ENCODE measurements at places on chromosomes 13 and 19.
A peak's percentile ranks its signal among the peaks of the same experiment; 100 is the strongest.

DNA sequence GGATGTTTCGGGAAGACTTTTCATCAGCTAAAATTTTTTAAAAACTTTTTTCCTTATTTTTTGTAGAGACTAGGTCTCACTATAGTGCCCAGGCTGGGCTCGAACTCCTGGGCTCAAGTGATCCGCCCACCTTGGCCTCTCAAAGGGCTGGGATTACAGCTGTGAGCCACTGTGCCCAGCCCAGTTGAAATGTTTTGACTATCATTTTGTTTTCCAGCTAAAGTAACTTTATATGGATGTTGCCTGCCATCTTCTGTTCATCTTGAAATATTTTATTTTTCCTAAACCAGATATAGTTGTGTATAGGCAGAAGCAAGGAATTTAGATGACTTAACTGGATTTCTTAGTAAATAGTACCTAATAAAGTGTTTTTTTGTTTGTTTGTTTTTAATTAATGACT lies 7.0 kb downstream of the CAB39L start:
- DNase-seq: no peak

DNA sequence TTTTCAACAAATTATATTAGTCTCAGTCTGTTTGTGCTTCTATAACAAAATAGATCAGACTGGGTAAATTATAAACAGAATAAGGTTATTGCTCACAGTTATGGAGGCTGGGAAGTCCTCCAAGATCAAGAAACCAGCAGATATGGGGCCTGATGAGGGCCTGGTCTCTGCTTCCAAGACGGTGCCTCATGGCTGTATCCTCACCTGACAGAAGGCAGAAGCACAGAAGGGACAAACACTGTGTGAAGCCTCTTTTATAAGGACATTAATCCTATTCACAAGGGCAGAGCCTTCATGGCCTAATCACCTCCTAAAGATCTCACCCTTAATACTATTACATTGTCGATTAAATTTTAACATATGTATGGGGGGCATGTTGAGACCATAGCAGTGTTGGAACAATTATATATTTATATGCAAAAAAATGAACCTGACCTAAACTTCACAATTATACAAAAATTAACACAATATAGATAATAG lies 12.7 kb downstream of the F10 start:
- DNase-seq: no peak

DNA sequence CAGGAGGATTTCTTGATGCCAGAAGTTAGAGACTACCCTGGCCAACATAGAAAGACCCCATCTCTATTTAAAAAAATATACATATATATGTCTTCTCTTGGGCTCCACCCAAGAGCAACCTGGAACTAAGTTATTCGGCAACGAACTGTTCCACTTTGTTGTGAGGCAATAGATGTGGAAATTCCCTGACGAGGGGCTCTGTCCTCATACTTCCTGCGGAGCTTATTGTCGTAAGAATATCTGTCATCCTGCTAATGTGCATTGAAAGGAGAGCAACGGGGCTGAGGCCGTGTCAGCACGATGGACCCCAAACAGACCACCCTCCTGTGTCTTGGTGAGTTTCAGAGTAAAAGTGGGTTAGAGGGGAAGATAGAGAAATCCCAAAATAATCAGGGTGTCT lies at the start of gene FCAR:
TSS of gene FCAR (plus strand) at position 246 of the 400 bp plus-strand sequence. CDS start at position 301, 55 bp downstream.
- no peak for DNase-seq

GRCh38 chr13:41060082-41060723 lies 1.1 kb upstream of the WBP4 start:
- peak; percentile 30 for DNase-seq

GRCh38 chr19:50693064-50693975 lies 26.3 kb downstream of the SHANK1 start:
- no peak for DNase-seq

DNA sequence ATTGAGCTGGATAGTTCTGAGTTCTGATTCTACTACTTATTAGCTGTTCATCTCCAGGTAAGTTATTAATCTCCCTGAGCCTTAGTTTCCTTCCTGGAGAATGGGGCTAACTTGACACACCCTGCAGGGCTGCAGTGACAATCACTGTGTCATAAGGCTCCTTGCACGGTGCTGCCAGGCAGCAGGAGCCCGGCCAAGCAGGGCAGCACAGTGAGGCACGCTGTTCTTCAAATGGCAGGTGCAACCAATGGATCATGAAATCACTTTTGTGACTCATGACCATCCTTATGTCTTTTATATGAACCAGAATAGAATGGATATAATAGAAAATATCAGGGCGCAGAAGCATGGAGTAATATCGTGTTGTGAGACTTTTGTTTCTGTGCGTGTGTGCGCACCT lies 242.6 kb downstream of the ABCC4 start:
- no peak for DNase-seq

- DNase-seq: no peak
Measured at GRCh38 chr19:17347361-17347760, 10.0 kb downstream of the GTPBP3 start.

DNA sequence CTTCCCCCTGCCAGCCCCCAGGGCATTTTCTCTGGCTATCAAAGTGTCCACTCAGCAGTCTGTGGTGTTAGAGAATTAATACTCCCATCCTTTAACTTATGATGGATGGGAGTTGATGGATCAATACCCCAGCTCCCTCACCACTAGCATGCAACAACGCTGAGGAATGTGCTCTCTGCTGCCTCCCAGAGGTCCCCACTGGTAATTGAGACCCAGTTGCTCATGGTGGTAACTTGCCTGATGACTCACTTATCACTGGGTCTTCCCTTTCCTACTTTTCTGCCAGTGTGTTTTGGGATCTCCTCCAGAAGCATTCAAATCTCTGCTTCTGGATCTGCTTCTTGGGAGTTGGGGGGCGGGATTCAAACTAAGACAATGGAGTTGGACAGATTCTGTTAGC lies 20.3 kb upstream of the CACNA1A start:
- no peak for DNase-seq

DNA sequence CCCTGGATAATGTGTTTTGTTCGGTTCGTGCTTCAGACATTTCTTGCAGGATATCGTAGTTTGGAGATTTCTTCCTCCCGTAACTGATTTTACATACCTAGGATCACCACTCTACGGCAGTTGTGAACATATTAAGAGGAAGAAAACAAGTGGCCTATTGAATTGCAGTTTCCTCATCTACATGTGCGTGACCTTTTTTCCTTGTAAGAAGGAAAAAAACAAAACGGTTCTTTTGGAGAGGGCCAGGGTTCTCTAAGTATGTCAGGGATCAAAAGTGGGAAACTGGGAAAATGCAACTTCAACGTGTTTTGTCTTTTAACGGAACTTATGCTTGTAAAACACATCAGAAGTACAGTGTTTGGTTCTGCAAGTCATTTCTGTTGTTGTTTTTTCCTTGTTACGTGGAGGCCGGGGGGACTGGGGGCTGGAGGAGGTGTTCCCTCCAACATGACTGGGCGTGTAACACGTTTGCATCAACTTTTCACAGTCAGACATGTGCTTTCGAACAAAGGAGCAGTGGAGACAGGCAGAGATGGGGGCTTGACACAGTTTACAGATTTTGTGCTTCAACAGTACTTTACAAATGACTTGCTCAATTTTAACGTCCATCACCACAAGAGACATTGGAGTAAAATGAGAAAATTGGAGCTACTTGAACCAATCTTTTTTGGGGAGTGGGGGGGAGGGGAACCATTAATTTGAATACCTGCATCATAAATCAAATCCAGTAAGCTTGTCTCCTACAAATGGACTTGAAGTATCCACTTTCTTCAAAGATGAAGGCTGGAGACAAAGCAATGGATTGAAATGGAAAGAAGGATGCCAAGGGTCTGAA lies 3.8 kb downstream of the ZC3H4 start:
- no peak for DNase-seq

DNA sequence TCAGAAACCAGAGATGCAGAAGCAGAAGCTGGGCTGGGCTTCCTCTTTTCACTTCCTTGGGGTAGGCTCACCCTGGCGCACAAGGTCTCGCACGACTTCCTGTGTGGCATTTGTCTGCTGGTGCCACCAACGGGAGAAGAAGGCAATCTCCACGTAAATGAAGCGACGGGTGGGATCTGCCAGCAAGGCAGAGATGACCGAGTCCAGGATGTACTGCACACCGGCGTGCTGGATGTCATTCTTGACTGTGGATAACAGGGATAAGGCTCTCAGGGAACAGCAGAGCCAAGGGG lies 1.3 kb downstream of the MAN2B1 start:
- DNase-seq: no peak

GRCh38 chr13:66348745-66349690 lies 881.1 kb downstream of the PCDH9 start:
- no peak for DNase-seq

DNA sequence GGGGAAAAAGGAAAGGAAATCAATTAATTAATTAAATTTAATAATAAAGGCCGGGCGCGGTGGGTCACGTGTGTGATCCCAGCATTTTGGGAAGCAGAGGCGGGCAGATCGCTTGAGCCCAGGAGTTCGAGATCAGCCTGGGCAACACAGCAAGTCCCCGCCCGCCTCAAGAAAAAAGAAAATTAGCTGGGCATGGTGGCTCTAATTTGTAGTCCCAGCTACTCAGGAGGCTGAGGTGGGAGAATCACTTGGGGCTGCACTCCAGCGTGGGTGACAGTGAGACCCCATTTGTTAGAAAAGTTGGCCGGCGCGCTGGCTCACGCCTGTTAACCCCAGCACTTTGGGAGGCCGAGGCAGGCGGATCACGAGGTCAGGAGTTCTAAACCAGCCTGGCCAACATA lies 733 bp upstream of the CD320 start:
- DNase-seq: no peak

GRCh38 chr13:113178070-113178895 lies 19.8 kb downstream of the PROZ start:
- DNase-seq: no peak

- DNase-seq: no peak
Measured at GRCh38 chr13:40503966-40504591, 162.4 kb downstream of the FOXO1 start.

- DNase-seq: no peak
Measured at GRCh38 chr13:97715763-97716162, 237.7 kb upstream of the IPO5 start.

DNA sequence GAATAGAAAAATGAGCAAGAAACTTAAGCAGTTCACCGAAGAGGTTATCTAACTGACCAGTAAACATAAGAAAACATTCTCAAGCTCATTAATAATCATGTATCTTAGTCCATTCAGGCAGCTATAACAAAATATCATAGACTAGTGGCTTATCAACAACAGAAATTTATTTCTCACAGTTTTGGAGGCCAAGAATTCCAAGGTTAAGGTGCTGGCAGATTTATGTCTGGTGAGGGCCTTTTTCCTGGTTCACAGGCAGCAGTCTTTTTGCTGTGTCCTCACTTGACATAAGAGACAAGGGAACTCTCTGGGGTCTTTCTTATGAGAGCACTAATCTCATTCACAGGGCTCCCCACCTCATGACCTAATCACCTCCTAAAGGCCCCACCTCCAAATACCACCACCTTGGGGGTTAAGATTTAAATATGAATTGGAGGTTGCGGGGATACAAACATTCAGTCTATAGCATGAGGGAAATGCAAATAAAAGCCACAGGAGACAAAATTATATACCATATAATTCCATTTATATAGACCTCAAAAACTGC lies 123.6 kb downstream of the ZAR1L start:
- no peak for DNase-seq

DNA sequence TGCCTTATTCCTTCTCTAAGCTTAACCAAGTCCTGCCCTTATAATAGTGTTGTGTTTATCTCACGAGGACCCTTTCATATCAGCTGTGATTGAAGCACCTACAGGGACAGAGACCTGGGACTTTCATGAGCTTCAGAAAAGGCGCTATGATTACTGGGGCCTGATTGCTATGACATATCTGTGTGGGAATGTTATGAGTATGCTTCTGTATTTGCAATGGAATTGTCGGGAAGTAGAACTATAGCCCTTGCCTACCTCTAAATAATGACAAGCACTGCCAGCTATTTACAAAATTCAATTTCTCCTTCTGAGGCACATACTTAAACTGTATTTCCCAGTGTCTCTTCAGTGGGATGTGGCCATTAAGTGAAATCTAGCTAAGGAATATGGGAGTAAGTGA lies 191.5 kb downstream of the LHFPL6 start:
- DNase-seq: no peak

GRCh38 chr13:107395927-107396662 lies 819.2 kb downstream of the LIG4 start:
- no peak for DNase-seq

DNA sequence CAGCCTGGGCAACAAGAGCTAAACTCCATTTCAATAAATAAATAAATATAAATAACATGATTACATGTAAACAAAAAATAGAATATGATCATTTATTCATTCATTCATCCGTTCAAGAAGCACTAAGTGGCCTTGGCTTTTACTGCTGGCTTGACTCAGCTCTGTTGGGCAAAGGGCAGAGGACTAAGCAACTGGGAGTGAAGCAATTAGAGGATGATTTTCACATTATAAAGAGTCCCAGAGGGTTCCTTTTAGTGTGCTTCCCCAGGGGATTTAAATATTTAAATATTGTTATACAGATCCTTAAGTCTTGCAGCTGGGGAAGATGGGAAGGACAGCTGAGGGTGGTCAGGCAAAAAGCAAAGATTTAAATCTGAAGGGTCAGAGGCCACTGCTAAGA lies 34.9 kb upstream of the FLT1 start:
- no peak for DNase-seq

GRCh38 chr13:88074794-88075510 lies 403.8 kb downstream of the SLITRK5 start:
- DNase-seq: no peak

DNA sequence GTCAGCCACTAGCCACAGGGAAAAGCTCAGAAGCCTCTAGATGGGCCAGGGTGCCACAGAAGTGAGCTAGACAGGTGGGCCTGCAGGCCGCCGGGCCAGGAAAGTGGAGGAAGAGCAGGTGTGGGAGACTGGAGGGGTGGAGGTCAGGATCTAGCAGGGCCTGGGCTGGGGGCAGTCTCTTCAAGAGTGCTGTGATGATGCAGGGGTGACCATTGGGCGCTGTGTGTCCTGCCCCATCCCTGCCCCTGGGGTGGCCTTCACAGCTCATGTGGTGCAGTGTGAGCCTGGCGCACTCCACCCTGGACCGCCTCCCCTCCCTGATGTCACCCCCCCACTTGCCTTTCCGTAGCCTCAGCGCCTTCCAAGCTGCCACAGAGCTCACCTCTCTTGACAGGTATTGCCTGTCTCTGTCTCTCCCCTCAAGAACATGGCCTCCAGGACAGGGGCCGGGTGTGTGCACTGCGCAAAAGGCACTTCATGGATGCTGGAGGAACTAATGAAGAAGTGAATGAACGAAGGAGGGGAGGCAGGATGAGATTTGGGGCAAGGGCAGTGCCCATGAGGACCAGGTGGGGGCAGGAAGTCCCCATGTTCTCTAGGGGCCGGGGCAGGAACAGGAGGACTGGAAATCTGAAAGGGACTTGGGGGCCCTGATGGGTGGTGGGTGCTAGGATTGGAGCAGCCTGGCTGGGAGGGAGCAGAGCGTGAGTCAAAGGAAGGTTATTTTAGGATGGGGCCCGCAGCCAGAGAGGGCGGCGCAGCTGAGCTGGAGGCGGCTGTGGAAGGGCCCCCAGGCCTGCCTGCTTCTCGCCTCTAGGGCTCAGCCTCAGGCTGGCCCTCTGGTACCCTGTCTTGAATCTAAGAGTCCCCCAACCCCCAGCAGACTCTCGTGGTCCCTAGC lies 6.6 kb downstream of the SSBP4 start:
- no peak for DNase-seq

DNA sequence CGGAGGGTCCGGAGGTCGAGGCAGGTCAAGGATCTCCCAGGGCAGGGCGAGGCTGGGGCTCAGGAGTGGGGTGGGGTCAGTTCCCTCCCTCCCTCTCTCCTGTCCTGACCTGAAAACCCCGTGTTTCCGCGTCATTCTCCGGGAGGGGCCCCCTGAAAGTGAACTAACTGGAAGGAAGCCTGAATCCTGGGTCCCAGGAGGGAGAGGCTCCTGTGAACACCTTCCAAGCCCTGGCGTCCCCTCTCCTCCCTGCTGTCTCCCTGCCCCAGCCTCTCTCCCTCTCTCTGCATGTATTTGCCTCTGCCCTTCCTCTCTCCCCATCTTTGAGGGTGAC lies 741 bp upstream of the CADM4 start:
- DNase-seq: no peak
